T-cell (primary cell): ENCODE measurements at places on chromosomes 11 and 22. TPM values are rescaled to one million over a fixed set of nuclear protein-coding genes. Genes with fewer than 3 reads are reported as not detected.

GRCh38 chr11:109981031-109981636 is 112.1 kb upstream of the ZC3H12C start:
- no peak for DNase-seq

DNA sequence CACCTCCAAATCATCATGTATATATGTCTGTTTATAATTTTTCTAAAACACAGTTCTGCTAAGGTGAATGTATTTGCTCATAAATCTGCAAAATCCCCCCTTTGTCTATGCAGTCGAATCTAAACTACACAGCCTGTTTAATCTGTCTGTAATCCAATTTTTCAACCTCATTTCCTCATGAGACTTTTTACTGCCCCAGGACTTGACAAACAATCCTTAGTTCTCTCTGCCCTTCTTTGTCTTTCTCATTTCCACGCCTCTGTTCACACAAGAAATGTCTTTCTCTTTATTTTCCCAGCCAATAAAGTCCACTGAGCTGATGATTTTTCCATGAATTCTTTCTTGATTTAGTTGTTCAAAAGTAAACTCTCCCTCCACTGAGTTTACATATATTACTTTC is 1154.3 kb downstream of the FAM181B start:
- DNase-seq: no peak

GRCh38 chr11:90756617-90757016 is 533.8 kb upstream of the CHORDC1 start:
- no peak for DNase-seq

NUP50 gene
- 127 TPM for total RNA-seq

GRCh38 chr11:93330446-93330984 is at the start of gene DEUP1:
Gene DEUP1, plus strand, starts transcription at chr11:93330742. Its CDS starts 1,518 bp downstream, at chr11:93332260.
- DNase-seq: no peak

ZBTB16 gene
- 13.4 TPM for total RNA-seq

LINC01488 gene
- total RNA-seq: not detected

- no peak for DNase-seq
Measured at GRCh38 chr22:29693671-29694070, 26.1 kb upstream of the CABP7 start.

CRYBB3 gene
- total RNA-seq: not detected

GRCh38 chr11:119807841-119808240 is 78.8 kb upstream of the NECTIN1 start:
- DNase-seq: no peak

BAIAP2L2 gene
- total RNA-seq: 4.1 TPM

GRCh38 chr11:105229761-105230160 is 90.2 kb upstream of the CARD18 start:
- DNase-seq: no peak

CNGA4 gene
- total RNA-seq: 0.49 TPM

PKDREJ gene
- total RNA-seq: not detected

DNA sequence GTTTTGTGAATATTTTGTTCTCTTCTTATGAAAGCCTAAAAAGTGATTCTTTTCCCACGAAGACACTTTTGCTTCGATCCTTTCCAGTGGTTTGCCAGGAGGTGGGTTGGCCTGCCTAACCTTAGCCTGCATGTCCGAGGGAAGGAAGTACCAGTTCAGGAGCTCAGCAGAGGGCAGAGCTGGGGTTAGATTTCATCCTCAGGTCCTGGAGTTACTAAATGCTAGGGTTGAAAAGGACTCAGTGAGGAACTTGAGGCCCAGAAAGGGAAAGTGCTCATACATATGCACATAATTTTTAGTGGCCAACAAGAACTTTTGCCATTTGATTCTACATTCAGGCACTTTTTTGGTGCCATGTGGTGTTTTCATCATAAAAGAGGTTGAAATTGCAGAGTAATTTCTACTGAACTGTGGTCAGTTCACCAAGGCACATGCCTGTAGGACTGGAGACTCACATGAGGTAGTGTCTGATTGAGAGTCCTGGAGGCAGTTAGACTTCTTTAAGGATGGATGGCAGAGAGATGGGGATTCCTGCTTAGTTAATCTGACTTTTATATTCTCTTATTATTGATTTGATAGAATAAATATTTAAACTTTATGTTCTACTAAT is 36.7 kb downstream of the NCAM1 start:
- DNase-seq: no peak

DNA sequence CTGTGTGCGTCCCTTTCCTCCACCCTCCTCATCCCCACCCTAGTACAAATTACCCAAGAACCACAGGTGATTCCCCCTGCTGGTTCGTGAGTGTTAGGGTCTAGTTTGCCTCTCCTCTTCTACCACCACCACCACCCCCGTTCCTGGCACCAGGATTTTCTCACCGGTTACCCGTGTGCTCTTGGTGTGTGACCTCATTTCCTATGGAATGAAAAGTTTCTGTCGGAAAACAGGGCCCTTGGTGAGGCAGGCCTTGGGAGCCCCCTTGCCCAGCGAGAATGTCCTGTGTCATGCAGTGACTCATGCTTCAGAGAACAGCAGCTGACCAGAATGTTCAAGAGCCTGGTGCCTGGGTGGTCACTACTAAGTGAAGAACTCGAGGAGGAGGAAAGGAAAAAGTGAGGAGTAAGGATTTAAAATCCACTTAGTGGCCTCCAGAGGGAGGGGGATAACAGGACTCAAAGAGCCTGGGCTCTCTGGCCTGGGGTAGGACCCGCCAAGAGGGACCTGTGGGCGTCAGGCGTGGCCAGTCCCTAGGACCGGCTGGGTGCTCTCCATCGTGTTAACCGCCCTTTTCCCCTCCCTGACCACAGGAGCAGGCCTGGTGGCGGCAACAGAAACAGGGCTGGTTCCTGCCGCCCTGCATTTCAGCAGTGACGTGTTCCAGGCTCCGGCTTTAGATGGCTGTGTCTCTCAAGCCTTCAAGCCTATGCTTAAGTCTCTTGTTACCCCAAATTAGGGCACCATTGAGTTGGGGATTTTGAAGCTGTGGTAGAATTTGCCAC is 30.2 kb downstream of the C22orf31 start:
- no peak for DNase-seq

GRCh38 chr22:42376711-42377554 is 55.3 kb downstream of the NFAM1 start:
- DNase-seq: no peak
